NCI-H1105 (cell line): ENCODE measurements at places on chromosomes 7 and 10.

GRCh38 chr10:17965649-17966235, 14.0 kb downstream of the SLC39A12 start:
- no peak for DNase-seq

DNA sequence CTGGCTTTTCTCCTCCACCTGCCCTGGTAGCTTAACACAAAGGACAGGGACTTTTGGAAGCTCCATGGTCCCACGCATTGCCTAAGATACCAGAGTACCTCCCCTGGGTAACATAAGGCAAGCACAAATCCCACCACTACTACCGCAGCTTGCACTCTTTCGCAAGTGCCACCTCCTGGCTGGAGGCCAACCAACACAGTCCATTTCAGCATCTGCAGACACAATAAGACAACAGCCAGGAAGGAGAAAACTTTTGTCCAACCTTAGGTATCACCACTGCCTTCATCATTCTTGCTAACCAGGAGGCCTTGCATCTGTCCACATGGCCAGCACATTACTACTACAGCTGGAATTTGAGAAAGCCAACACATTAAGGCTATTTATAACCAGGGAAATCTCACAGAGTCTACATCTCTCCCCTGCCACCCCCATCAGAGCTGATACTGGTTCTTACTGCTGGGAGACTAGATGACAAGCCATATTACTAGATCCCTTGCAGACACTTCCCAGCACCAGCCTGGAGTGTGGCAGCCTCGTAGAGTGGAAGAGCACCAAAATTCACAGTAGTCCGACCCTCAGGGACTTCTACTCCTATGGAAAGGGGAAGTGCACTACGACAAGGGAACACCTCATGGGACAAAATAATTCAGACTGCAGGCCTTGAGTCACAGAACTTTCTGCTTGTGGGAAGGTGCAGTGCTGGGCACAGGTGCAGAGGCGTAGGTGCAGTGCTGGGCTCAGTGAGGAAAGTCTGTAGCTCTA, 39.8 kb upstream of the CDK13 start:
- DNase-seq: no peak

DNA sequence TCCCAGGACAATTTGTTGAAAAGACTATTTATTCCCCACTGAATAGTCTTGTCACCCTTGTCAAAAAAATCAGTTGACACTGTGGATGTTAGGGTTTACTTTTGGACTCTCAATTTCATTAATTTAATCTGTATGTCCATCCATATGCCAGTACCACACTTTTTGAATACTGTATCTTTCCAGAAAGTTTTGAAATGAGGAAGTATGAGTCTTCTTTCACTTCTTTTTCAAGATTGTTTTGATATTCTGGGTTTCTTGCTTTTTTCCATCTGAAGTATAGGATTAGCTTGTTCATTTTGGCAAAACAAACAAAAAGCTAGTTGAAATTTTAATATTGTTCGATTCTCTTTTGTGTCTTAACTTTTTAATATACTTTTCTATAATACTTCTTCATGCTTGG, 21.7 kb downstream of the KLHDC10 start:
- no peak for DNase-seq

DNA sequence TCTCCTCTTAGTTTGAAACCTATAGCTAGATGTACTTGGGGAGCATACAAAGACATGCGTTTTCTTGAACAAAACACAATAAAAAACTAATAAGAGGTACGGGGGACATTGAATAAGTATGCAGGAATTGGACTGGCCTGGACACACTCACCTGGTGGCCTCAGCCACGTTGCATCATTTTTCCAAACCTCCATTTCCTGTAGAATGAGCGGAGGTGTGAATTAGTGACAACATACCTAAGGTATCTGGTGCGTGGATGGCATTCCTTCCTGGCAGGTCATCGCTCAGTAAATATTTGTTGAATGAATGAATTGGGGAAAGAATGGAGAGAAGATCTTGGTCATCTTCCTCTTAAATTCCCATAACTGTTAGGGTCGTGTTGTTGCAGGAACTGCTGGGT, 103.2 kb upstream of the CTBP2 start:
- DNase-seq: no peak

DNA sequence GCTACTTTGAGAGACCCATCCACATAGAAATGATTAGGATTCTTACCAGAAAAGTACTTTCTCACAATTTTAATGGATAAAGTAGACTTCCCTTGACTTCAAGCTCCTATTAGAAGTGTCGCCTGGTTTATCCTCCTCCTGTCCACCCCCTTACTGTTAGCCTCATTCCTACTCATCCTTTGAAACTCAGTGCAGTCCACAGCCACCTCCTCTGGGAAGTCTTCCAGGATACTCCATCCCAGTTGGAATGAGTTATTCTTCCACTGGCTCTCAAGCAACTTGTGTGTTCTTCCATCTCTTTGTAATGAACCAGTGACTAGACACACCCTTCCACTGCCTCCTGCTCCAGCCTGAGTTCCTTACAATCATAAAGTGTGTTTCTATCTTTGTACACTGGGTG, 25.1 kb upstream of the CDK1 start:
- no peak for DNase-seq

GRCh38 chr7:100865938-100866728, 1.1 kb upstream of the TRIP6 start:
- DNase-seq: peak; percentile 77

DNA sequence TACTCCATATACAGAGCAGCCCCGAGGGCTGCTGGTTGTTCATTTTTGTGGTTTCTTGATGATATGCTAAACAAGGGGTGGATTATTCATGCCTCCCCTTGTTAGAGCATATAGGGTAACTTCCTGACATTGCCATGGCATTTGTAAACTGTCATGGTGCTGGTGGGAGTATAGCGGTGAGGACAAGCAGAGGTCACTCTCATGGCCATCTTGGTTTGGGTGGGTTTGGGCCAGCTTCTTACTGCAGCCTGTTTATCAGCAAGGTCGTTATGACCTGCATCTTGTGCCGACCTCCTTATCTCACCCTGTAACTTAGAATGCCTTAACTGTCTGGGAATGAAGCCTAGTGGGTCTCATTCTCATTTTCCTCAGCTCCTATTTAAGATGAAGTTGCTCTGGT, 31.3 kb downstream of the GNAT3 start:
- no peak for DNase-seq

GRCh38 chr10:86244297-86245014, 122.1 kb downstream of the GRID1 start:
- DNase-seq: no peak

- DNase-seq: no peak
These were observed 2.4 kb downstream of the UBE2H start for GRCh38 chr7:129950191-129950932.

DNA sequence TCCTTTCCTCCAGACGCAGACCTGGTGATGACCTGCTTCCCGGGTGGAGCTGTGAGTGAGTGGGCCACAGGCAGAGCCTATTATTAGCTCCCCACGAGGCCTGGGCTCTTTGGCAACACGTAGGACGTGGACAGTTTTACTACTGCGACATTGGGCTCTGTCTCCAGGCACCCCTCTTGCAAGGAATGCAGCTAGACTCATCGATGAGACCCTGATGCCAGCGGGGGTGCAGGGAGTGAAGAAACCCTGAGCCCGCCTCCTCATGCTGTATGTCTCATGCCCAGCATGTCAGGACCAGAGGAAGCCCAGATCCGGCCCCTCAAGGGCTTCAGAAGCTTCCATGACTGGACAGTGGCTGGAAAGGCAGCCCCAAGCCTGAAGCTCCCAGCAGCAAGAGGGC, 161.9 kb downstream of the TCERG1L start:
- no peak for DNase-seq

DNA sequence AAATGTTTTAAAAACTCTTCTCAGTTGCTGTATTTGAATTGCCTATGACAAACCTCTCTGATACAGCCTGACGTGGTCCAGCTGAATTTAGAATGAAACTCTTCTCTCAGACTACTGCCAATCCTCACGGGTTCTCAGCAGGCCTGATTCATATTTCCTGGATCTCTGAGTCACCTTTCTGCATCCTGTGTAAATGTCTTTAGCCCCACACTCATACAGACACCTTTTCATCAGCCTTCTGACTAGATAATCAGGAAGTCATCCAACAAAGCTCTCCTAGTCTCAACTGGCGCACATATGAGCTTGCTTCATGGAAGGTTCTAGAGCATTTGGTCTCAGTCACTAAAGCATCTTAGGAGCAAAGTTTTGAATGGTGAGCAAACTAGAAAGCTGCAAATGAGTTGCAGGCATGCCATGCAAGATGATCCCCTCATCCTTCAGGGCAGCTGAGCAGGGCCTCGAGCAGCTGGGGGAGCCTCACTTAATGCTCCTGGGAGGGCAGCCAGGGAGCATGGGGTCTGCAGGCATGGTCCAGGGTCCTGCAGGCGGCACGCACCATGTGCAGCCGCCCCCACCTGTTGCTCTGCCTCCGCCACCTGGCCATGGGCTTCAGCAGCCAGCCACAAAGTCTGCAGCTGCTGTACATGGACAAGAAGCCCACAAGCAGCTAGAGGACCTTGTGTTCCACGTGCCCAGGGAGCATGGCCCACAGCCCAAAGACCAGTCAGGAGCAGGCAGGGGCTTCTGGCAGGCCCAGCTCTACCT, 182.8 kb downstream of the ARHGAP12 start:
- DNase-seq: no peak
